Pericardium fibroblast (primary cell): ENCODE measurements at places on chromosomes 2 and 18. TPM values are rescaled to one million over a fixed set of nuclear protein-coding genes. Genes with fewer than 3 reads are reported as not detected.

Gene TRIM54
- total RNA-seq, result not detected in 2 replicates

Gene SNORC
- 0.12 and 0.17 TPM in 2 replicates for total RNA-seq

Gene SERPINB5
- total RNA-seq, result not detected in 2 replicates

Gene PLCD4
- 0.94 and 2.7 TPM in 2 replicates for total RNA-seq

Gene TOGARAM2
- 0.12 and 0.26 TPM in 2 replicates for total RNA-seq

Gene SIX3
- not detected in 2 replicates for total RNA-seq

Gene CETN1
- not detected in 2 replicates for total RNA-seq

Gene GRB14
- 1.4 and 2.3 TPM in 2 replicates for total RNA-seq
